Left lobe of liver (tissue), 2 donors: ENCODE measurements at places on chromosomes 3 and 15. TPM values are rescaled to one million over a fixed set of nuclear protein-coding genes. Genes with fewer than 3 reads are reported as not detected.

TGM5 gene
- not detected for total RNA-seq

ADPGK gene
- total RNA-seq: 17.8 TPM

TCF12 gene
- total RNA-seq: 29.8 TPM

HTR3D gene
- total RNA-seq: not detected

RPL14 gene
- 638 TPM for total RNA-seq

PIERCE2 gene
- 0.60 TPM for total RNA-seq

C2CD4A gene
- 0.50 TPM for total RNA-seq

PDHB gene
- 35.9 TPM for total RNA-seq

CISH gene
- total RNA-seq: 8.5 TPM

UNC13C gene
- total RNA-seq: not detected

ANKRD34C gene
- not detected for total RNA-seq

DNA sequence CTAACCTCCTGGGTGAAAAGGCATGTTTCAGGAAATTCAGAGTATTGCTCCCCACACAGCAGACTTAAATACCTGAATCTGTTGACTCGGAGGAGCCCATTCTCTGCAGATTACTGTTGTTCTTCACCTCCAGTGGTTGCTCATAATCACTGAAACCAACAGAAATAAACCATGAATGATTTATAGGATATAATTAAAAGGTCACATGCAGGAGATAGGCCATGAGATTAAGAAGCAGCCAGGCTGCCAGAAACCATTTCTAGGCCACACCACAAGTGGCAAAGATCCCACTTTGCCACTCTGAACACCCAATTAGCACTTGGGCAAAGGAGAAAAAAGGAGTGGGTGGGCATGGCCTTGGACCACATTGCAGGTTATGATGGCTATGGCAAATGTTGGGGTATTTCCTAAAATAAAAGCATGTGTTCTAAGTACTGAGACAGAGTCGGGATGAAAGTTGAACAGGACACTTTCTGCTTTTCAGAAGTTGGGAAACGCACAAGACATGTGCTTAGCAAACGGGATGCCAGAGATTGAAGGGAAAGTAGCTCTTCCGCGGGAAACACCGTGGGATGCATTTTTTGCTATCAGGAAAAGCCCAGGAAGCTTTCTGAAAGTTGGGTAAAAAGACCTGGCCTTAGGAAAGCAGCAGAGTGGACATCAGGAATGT, 1.5 kb downstream of the CDC25A start:
- no peak for DNase-seq

DNA sequence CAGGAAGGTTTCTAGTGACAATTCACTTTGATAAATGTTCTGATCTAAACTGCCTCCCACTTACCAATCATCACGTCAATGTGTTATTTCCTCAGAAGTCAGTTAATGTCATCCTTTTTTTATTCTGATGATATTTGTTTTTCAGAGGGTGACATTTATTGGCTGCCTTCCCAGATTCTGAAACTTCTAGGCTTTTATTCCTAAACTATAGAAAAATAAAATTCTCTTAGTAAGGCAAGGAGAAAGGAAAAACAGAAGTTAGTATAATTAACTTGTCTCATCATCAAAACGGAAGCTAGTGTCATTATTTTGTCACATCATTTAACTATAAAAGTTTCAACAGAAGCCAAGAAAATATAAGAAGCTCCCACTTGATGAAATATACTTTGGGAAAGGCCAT, 100.0 kb upstream of the C3orf80 start:
- no peak for DNase-seq

GRCh38 chr3:114466816-114467215, 173.0 kb downstream of the TIGIT start:
- DNase-seq: no peak

DNA sequence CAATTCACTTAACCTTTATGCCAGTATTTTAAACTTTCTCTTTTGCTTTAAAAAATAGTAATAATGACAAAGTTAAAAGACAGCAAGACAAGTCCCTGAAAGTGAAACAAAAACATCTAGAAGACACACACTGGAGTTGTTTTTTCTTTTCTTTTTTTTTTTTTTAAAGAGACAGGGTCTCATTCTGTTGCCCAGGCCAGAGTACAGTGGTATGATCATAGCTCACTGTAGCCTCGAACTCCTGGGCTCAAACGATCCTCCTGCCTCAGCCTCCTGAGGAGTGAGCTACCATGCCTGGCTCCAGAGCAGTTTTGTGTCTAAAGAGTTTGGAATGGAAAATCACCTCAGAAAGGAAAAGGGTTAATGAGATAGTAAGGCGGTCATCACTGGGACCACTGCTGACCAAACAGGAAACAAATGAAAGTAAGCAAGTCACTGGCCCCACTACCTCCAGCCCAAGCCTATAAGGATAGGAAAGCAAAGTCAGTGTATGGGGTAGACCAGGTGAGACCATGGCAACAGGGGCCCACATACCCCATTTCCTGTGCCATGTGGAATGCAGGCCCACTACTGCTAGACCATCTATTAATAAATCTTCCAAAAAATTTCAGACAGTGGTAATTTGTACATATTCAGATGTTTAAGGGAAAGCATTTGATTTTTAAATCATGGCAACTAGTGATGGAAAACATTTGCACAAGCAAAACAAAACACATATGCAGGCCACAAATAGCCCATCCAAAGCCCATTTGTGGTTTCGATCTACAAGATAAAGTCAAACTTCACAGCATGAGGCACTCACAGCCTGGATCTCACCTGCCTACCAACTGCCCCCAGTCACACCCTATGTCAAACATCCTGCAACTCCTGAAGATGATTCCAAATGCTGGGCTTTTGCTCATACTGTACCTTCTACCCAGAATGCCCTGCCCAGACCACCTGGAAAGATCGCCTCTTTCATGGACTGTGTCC, 62.6 kb downstream of the OSBPL10 start:
- DNase-seq: no peak

DNA sequence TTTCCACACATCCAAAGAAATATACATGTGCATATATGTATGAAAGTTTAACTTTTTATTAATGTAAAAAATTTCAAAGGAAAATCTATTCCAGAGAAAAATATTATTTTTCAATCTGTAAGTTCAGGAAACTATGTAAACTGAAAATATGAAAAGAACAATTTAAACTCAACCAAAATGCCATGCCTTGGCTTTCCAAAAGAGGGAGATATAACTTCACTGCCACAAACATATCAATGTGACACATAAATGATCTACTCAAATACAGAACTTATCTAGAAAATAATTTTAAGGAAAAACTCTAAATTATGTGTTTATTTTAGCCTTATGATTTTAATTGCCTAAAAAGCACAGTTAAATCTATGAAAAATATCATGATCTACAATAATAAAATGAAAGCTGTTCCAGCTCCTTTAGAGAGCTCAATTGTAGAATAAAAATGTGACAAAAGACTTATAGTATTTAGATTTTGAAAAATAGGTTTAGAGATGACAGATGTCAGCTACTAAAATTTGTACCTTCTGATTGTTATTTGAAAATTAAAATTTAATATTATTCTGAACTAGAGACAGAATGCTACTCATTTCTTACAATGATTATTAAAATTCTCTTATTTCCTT, 94.8 kb downstream of the GBE1 start:
- no peak for DNase-seq

- DNase-seq: no peak
These were observed 228.0 kb upstream of the ADAMTS9 start for GRCh38 chr3:64915778-64916177.

GRCh38 chr3:105764378-105765307, 104.2 kb downstream of the CBLB start:
- no peak for DNase-seq

DNA sequence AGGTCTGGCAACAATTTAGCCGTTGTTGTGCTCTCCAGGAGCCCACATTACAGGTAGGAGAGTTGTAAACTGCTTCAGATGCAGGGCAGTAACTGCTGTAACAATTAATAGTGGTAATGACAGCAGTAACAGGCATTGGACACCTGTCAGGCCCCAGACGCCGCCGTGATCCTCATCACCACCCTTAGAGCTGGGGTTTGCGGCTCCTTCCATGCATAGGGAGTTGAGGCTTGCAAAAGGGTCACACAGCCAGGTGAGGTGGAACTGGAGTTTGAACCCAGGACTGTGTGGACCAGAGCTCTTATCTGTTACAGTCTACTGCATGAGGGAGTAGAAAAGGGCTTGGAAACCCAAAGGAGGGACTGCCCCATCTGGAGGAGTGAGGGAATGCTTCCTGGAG, 26.8 kb upstream of the NR2C2 start:
- no peak for DNase-seq

DNA sequence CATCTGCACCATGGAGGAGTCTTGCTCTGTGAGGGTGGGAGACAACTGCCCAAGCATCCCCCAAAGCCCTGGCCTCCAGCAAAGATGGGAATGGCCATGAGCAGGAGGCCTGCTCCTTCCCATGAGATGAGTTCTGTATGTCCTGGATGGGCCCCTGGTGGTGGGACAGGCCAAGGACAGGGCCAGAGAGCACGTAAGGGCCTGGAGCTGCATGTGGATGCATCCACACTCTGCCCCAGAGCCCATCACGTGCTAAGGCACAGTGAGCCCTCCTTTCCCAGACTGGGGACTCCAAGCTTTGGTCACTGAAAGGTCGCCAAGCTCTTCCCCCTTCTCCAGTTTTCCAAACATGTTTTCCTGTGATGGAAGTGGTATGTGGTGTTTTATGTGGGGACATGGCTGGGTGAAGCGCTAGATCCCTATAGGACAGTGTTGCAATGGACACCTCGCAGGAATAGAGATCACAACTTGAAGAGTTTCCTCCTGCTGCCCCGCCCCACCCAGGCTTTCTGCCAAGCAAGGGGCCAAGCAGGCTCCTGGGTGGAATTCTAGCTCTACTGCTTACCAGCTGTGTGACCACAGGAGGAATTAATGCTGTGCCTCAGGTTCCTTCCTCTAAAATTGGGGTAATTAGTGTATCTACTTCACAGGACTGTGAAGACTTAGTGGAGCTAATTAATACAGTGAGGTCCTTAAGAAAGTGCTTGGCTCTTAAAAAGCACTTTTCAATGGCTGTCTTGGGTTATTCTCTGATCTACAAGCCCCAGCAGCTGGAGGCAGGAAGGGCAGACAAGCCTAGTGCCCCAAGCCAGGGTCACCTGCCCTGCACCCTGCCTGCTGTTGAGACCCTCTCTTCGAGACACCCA, 106.4 kb upstream of the RPL32 start:
- DNase-seq: no peak

DNA sequence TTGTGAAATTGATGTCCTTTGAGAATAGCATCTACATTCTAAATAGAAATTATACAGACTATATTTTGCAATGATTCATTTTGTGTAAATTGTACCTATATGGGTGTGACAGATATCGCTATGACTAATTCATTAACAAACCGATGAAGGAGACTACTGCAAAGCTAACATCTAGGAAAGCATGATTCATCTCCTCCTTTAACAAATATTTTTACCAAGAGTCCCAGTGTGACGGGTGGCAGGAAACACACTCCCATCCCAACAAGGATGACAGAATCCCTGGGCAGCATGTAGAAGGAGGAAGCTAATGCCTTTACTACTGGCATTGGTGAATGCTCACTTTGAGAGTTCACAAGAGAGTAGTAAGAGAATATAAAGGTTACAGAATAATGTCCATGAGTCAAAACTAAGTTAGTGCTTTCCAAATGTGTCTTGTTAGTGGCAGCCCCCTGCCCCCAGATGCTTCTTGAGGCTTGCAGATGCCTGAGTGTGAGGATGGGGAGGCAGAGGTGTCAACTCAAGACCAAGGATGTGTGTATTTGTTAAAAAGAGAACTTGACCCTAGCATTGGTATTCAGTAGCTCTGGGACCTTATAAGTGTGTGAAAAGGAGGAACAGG, 180.6 kb downstream of the FMN1 start:
- DNase-seq: no peak

- no peak for DNase-seq
These were observed 119.1 kb downstream of the OPA1 start for GRCh38 chr3:193711964-193712598.

GRCh38 chr3:144708437-144708836, 736.8 kb downstream of the DIPK2A start:
- DNase-seq: no peak

DNA sequence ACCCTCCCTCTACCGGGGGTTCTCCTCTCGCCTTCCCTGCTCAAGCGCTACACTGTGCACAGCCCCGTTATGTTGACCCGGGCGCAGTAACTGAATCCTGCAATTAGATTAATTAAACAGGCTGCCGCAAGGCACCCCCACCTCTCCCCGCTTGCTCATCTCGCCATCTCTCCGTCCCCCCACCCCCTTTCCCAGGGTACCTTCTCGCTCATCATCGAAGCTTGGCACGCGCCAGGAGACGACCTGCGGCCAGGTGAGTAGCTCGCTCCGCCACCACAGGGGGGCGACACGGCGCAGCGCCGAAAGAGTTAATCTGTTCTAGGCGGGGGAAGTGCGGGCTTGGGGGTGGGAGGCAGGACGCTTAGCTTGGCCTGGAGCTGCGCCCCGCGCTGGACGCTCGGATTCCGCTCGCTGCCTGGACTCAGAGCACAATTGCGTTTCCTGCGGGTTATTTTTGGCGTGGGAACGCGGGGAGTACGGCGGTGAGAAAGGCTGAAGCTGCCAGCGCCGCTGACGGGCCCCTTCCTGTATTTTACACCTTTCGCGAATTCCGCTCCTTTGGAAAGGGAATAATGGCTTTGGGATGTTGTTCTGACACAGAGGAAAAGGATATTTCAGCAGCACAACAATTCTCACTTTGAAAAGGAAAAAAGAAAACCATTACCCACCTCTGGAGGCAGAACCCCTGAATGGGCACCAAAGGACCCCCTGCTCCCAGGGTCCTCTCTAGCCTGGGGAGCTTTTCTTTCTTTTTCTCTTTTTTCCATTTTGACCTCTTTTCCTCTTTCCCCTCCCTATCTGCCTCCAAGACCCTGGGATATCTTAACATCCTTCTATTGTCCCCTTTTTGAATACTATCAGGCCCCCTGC, 1.5 kb downstream of the DLL4 start:
- DNase-seq: no peak

GRCh38 chr3:178297740-178298139, 238.5 kb upstream of the KCNMB2 start:
- DNase-seq: no peak

DNA sequence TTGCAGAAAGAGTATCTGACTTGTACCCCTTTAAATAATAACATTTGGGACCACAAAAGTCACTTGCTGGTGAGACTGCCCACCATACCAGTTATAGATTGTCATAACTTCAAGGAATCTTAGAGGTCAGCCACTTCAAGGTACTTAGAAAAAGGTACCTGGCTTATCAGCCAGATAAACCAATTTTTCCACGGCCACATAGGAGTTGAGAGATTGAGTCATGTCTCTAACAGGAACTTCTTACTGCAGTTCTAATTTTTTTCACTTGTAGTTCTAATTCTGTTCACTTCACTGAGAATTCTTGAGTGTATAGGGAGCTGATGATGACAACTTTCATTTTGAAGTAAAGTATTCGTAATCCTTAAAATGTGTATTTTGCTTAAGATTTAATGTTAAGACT, 317.1 kb upstream of the CBLB start:
- DNase-seq: no peak

- no peak for DNase-seq
These were observed 65.1 kb upstream of the SAMMSON start for GRCh38 chr3:69934398-69934797.
